Activated T-helper 9 cell treated with anti-CD3 and anti-CD28 coated beads, Interleukin-2, amount 50 U/mL, for 16 hours (primary cell): ENCODE measurements at places on chromosomes 3 and 15.

DNA sequence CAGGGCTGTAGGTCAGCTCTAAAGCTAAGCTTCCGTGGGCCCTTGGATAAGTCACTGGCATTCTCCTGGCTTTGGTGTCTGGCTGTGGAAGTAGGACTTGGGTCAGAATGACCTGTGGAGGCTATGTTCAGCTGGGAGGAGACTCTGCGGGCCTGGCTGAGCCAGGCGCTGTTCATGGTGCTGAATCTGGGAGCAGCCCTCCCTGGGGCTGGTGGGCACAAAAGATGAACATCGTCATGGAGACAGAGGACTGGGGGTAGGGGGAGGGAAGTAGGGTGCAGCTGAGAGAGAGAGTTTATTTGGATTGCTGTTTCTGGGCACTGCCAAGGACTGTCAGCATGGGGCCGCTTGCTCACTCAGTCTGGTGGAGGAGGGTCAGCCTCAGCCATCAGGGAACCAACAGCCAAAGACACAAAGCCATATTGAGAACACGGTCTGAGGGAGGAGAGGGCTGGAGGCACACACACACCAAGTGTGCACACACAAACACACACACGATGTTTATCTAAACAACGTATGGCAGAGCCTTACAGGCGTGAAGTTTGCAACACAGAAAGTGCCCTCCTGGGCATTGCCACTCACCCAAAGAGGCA lies 120.7 kb upstream of the LINGO1 start:
- no peak for DNase-seq

GRCh38 chr3:188915127-188915526 lies 256.6 kb upstream of the TPRG1 start:
- no peak for DNase-seq

DNA sequence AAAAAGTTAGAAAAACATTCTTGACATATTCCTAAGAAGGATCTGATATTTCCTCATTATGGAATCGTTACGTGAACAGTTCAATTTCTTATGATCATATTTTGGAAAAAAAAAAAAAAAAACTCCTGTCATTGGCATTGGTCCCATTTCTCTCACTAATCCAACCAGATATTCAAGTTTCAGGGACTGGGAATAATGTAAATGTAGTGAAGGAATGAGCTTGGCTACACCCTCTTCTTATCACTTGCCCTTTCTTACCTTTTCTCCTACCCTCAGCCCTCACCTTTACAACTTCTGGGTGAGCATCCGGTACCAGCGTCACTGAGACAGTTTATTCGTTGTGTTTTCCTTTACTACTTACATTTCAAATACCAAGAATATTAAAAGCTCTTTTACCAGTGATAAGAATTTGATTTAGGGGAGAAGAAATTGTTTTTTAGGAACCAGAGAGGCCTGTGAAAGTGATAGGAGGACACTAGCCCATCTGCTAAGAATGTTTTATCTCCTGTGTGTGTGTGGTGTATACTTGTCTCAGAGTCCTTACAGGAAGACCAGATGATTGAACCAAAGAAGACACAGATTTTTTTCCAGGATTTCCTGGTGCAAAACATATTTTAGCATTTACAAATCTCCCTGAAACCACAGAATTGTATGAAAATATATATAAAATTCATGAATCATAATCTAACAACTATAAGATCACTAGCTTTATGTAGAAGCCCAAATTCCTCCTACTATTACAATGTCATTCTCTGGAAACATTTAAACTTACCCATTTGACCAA lies 946.7 kb downstream of the ZPLD1 start:
- DNase-seq: no peak

DNA sequence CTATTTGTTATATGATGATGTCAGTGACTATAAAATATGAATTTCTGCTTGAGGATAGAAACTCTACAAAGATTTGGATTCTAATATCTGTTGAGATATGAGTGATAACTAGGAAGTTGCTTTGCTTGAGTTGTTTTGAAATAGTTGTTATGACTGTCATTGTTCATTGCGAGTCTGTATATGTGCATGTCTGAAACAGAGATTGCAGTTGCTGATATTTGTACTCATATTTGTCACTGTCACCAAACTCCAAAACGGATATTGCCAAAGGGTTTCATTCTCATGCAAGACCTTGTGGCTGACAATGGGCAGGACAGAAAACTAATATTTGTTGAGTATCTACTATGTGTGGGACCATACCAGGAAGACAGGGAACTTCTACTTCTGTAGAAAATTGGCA lies 240.2 kb downstream of the CD47 start:
- DNase-seq: no peak

GRCh38 chr3:139317660-139318430 lies 26.0 kb upstream of the MRPS22 start:
- DNase-seq: no peak
